ENCODE measurements at places on chromosomes 2 and 18. TPM values are rescaled to one million over a fixed set of nuclear protein-coding genes. Genes with fewer than 3 reads are reported as not detected.

DNA sequence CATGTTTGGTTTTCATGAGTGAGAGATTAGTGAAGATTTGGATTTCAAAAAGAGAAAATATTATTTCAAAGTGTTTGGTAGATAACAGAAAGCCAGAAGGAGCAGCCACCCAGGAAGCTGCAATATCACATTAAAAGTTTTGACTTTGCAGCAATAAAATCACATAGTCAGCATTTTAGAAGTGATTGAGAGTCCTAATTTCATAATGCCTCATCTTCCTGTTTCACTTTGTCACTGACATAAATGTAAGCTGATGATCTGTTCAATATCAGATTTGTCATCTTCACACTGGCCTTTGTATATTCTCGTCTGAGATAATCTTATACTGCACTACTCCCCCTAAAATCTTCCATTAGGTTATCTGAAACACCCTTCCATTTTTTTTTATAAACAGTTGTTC, 690.5 kb downstream of the ADCYAP1 start:
- no peak for DNase-seq

- no peak for DNase-seq
Measured at GRCh38 chr2:218262237-218262600, 1.4 kb downstream of the GPBAR1 start.

DNA sequence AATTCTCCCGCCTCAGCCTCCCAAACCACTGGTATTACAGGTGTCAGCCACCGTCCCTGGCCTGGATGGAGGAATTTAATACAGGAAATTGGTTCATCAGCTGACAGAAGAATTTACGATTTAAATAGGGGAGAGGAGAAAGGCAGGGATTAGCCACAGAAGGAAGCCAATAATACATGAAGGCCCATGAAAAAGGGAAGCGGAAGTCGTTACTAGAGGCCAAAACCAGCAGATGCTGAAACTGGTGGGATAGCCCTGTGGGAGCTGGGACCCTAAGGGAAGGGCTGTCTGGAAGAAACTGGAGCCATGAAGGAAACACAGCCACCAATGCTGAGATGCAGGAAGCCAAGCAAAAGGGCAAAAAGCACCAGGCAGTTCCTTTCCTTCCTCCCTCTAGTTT, 163.7 kb upstream of the RMP24 start:
- DNase-seq, result no peak

- peak; percentile 47 for DNase-seq
Measured at GRCh38 chr2:1541040-1541439, 127.8 kb downstream of the TPO start.

DNA sequence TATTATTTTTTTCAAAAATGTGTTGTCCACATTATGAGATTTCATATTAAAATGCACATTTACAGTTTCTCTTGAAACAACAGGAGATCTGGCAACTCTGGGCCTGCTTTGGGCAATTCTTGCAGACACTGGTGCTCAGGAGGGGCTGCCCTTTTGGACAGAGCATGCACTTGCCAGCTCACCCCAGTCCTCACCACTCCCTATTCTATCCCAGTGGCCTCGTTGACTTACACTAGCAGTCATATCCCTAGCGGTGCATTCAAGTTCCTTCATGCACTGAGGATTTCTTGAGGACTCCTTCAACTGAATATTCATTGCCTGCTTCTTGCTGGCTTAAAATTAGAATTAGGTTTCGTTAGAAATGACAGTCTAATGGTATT, 87.9 kb upstream of the FHL2 start:
- DNase-seq, result no peak

GRCh38 chr18:76098674-76099411, 396.2 kb downstream of the ZNF516 start:
- DNase-seq, result no peak

DNA sequence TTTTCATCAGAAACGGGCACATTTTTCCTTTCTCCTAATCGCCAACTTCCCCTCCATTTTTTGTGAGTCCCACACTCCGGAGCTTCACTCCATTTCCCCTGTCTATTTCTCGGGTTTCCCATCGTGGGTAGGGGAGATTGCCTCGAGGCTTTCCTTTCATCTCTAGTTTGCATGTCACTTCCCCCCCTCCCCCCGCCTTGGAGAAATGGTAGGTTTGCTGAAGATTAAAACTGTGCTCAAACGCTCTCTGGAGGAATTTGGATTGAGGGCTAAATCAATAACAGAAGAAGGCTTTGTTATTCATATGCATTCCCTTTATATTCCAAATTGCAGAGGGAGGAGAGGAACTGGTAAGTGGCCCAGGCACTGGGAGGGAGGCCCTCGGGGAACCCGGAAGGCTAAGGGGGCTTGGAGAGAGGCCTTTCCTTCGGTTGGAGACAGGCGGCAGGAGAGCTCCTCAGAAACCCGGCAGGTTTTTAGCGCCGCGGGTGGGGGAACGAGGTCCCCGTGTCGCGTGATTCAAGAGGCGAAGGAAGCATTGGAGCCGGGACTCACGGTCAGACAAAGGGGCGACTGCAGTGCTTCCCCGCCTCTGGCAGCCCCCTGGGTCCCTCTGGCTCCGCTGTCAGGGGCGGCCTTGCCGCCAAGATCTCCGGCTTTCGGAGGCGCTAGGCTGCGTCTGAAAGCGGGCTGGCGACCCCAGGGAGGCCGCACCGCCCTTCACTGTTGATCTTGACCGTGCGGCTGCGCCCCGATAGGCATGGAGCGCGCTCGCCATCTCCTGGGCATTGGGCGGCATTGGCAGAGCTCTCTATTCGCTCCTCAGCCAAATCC, 2.4 kb upstream of the HOXD12 start:
- DNase-seq, result peak; percentile 95

- DNase-seq, result no peak
Measured at GRCh38 chr2:149579972-149580882, 7.3 kb downstream of the MMADHC start.

DNA sequence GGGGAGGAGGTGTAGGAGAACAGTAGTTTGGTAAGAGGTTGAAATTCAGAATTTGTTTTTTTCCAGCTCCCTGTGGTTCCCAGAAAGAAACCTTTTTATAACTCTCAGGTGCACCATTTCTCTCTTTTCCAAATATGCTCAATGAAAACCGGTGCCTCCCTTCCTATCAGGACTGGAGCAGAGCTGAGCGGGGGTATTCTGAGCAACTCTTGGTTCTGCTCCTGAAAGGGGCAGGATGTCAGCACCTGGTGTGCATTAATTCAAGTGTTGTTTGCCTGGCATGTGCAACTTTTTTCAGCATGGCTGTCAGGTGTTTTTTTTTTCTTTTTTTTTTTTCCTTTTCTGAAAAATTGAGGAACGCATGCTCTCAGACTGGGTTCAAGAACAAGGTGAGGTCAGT, 74.1 kb downstream of the MAPK4 start:
- no peak for DNase-seq

GRCh38 chr2:134683561-134684112, 35.2 kb downstream of the TMEM163 start:
- no peak for DNase-seq

DNA sequence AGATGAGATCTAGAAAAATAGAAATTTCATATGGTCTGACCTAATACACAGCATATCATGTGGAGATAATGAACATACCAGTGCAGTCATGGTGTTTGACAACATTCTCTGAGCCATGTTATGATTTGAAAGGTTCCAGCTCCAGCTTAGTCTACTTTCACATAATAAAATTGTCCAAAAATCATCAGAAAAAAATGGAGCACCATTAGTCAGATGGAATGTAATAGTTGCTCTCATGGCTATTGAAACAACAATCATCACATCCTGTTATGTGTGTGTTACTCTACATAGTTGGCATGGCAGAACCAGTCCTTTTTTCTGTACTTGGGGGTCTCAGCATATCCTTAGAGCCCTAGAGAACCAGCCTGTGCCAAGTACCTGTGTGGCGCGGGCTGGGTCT, 678.9 kb upstream of the FANCL start:
- DNase-seq, result no peak

GRCh38 chr18:34977838-34978532, 63.2 kb upstream of the MAPRE2 start:
- DNase-seq, result peak; percentile 25

- DNase-seq, result no peak
Measured at GRCh38 chr18:2172881-2173280, 398.4 kb downstream of the METTL4 start.

Gene SNTG2
- 2.1 TPM for total RNA-seq

Gene SS18
- 97.6 TPM for total RNA-seq

Gene MXD1
- total RNA-seq, result 0.70 TPM
